ENCODE measurements at places on chromosomes 6 and 20. TPM values are rescaled to one million over a fixed set of nuclear protein-coding genes. Genes with fewer than 3 reads are reported as not detected.
A peak's percentile ranks its signal among the peaks of the same experiment; 100 is the strongest.

GRCh38 chr6:1789092-1789491 lies 179.4 kb downstream of the FOXC1 start:
- no peak for DNase-seq

- DNase-seq: no peak
These were observed 108.2 kb downstream of the KIF6 start for GRCh38 chr6:39617026-39617425.

GRCh38 chr20:57654998-57655808 lies 35.0 kb upstream of the ZBP1 start:
- no peak for DNase-seq

- no peak for DNase-seq
These were observed 124.2 kb upstream of the FAM83B start for GRCh38 chr6:54722328-54722727.

DNA sequence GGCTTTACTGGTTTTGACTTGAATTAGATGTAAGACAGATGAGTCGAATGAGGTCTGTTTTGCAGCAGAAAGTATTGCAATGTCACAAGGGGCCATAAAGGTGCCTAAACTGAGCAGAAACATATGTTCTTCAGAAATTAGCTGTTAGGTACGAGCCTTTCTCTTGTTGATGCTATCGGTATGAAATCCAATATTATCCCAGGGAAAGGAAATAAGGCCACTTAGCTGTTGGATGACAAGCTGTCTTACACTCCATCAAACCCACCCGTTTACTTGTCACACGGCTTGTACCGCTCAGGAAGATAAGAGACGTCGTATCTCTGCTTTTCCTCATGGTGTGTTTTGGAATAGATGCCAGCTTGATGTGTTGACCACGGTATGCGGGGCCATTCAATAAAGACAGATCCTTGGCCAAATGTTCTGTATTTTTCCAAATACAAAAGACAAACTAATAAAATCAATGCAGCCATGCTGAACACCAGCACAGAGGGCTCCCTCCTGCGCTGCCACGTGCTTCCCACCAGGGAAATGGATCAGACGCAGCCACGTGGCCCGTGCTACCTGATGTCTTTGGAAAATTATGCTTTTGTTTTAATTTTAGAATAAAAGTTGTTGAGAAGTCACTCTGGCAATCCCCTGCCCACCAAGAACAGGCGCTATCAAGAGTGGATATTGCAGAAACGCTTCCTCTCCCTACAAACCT lies 255.9 kb upstream of the SULF2 start:
- no peak for DNase-seq

GRCh38 chr6:158038291-158039177 lies 56.9 kb downstream of the SYNJ2 start:
- no peak for DNase-seq

DNA sequence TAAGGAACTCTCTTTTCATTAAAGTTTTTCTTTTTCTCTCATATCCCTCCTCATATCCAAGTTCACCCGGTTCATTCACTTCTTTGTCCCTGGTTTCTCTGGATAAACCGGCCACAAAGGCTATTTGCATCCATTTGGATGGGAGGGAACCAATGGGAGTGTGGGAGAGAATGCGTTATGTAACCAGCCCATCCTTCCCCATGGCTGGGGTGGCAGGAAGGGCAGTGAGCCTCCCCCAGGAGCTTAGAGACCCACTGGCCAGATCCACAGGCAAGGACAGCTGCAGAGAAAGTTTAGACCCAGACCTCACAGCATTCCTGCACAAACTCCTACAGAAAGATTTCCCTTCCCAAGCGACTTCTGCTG lies 10.7 kb downstream of the CASS4 start:
- no peak for DNase-seq

- peak; percentile 32 for DNase-seq
These were observed 81.3 kb downstream of the AFDN start for GRCh38 chr6:167907837-167908681.

- DNase-seq: peak; percentile 48
These were observed 19.6 kb upstream of the FERMT1 start for GRCh38 chr20:6142348-6142993.

- no peak for DNase-seq
These were observed 129.5 kb downstream of the MMUT start for GRCh38 chr6:49333345-49334125.

The KIZ gene
- 11.5 TPM for total RNA-seq

GRCh38 chr6:42411406-42411805 lies 40.3 kb downstream of the TRERF1 start:
- DNase-seq: no peak

- no peak for DNase-seq
These were observed 805 bp downstream of the MSH5 start for GRCh38 chr6:31740397-31741223.

GRCh38 chr20:43511879-43512278 lies 4.4 kb downstream of the L3MBTL1 start:
- no peak for DNase-seq

DNA sequence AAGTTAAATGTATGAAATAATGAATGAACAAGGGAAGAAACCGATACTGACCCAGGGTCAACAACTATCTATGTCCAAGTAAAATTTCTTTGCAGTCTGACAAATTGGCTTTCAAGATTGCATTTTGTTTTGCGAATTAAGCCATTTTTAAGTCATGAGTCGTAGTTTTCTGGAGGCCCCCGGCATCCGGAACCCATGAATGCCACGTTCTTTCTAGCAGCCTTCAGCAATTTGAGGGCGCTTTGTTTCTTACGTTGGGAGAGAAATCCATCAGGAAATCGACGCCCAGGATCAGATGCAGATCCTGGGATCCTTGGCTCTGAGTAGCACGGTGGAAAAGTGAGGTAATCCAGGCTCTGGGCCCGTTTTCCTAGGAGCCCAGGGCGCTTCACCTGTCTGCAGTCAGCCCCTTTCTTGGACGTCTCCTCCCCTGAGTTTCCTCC lies 309 bp upstream of the ABRACL start:
- peak; percentile 11 for DNase-seq

The FAM209B gene
- not detected for total RNA-seq

DNA sequence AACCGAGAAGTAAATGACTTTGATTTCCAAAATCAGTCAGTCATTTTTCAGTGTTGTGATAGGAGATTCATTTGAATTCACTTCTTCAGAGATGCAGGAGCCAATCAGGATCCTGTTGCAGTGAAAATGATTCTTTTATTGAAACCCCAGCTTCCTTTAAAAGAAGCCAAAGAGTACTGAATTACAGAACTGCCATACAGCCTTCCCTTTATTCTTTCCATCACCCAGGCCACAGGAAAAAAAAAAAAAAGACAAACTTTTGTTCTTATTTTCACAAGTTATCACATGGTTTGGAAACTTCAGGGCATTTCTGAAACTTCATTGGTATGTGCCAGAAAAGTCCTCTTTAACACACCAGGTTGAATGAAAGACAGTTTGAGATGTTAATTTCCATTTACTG lies 1.8 kb upstream of the CARMIL1 start:
- no peak for DNase-seq

GRCh38 chr6:154448448-154449096 lies 61.9 kb downstream of the CNKSR3 start:
- peak; percentile 41 for DNase-seq

The RAMACL gene
- total RNA-seq: 2.6 TPM

The AP5S1 gene
- 20.5 TPM for total RNA-seq

DNA sequence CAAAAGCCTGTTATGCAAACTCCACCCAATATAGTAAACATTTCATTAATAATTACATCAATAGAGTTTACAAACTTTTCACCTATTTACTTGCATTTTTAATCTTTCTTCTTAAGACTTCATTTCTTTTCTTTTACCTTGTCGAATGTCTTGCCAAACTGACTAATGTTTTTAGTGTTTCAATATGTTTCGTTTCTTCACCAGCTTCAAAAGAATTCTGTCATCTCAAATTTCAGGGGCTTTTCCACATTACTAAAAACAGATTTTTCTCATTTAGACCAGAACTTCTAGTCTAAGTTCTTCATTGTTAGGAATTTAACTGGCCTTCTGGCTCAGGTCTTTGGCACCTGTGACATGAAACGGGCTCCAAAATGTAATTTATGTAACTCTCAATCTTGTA lies 196.5 kb downstream of the ARHGAP18 start:
- DNase-seq: no peak

- DNase-seq: no peak
These were observed 1009.7 kb upstream of the GJE1 start for GRCh38 chr6:141123049-141123448.

The GABRR1 gene
- total RNA-seq: not detected

The LIN28B gene
- not detected for total RNA-seq

DNA sequence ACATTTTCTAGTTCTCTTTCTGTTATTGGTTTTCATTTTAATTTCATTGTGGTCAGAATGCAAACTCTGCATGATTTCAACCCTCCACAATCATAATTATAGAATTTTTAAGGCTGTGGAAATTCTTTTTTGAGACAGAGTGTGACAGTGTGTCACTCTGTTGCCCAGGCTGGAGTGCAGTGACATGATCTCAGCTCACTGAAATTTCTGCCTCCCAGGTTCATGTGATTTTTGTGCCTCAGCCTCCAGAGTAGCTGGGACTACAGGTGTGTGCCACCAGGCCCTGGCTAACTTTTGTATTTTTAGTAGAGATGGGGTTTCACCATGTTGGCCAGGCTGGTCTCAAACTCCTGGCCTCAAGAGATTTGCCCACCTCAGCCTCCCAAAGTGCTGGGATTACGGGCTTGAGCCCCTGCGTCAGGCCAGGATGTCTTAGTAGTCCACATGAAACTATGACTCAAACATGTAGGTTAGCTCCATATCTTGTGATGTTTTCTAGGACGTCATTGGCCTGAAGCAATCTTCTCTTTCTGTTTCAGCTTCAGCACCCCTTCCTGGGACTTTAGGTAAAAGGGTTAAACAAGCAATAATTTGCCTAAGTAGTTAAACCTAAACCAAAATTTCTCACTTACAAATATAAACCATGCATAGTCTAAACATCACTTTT lies 47.4 kb upstream of the SAMD3 start:
- no peak for DNase-seq

DNA sequence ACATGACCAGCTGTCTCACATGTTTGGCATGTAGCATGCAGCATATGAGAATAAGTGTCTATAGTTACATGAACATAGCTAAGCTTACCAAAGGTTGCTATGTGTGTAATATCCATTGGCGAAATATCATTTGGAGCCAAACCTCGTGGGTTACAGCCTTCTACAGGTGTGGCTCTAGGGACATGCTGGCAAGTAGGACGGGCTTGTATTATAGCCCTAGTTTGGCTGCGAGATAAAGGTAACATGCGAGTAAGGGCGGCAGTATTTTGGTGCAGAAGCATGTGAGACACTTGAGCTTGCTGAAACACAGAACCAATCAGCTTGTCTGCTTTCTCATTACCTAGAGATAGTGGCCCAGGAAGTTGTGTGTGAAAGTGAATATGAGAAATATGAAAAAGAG lies 6.5 kb upstream of the ABHD12 start:
- DNase-seq: no peak

DNA sequence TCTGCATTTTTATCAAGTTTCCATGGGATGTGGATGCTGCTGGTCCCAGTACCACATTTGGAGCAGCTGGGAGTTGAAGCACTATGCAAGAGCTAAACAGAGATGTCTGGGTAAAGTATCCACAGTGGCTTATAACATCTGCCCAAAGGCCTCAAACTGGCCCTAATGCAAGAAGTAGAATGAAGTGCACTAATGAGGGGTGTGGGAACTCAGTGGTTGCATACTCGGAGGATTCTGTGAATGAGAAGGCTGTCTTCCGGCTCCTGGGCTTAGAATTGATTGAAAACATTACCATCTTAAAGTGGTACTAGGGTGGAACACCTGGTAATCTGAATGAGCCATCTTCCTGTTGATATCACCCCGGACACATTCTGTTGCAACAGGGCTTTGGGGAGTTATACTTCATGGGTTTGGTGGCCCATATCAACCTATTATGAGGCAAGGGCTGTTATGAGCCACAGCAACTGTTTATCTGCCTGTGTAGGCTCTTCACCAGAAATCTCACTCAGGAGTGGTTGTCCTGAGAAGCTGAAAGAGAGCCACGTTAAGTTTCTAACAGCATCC lies 54.7 kb upstream of the SNRPB2 start:
- DNase-seq: no peak

DNA sequence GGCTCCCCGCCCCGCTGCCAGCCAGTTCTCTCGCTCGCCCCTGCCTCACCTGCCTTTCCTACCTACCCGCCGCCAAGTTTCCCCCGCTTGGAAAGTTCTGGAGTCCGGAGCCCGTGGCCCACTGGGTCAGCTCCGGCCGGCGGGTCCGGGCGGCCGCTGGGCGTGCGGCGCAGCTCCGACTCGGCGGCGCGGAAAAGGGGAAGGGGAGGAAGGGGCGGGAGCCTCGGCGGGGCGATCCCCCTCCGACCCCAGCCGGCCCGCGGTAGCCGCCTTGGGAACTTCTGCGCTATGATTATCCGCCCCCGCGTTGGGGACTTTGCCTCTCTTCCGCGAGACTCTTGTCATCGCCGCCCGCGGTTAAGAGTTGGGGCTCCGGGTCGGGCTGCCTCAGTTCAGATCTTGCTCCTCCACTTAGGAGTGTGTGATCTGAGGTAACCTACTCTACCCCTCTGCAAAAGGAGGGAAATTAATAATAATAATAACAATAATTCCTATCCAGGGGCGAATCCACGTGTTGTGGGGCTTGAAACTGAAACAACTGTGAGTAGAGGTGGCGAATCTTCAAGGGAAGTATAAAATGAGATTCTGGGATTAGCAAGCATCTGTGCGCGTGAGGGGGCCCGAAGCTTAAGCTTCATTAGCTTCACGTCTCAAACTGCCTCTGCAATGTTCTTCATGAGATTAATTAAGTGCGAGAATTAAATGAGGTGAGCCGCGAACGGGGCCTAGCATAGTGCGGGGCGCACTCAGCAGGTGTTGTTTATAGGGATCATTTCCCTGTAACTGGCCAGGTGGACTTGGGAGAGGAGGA lies 30.8 kb downstream of the SF3B5 start:
- no peak for DNase-seq

DNA sequence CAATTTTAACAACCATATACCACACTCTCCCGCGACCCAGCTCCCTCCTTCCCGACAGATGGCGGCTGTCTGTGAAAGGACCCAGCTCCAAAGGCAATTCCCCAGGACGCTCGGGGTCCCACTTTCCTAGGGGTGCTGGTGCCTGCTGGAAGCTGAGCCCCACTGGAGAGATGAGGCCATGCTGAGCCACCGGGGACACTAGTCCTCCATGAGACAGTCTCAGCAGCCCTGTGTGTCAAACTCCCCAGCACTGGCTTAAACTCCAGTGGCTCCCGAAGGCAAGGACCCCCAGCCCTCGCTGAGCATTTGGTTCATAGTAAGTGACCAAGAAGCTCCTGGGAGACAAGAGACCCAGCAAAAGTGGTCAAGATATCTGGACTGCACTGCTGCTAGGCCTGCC lies 52.1 kb downstream of the SLC2A10 start:
- DNase-seq: no peak

All from HFFc6 (cell line).